ENCODE measurements at places on chromosomes 7 and 10.
A peak's percentile ranks its signal among the peaks of the same experiment; 100 is the strongest.

DNA sequence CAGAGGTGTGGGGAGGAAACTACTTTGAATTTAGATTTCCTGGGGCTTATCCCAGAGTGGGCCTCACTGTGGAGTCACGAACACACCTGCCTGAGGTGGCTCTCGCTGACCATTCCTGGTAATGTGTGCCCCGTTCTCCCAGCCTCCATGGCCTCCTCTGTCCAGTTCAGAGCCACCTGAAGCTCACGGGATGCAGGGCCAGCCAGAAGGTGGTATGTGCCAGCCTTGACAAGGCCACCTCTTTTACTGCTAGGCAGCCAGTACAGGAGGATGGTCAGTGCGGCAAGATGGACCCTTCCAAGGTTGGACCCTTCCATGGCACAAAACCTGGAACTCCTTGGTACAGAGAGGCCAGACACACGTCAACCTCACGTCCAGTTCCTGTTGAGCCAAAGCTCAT, 210.3 kb downstream of the DNAJB6 start:
- no peak for DNase-seq

DNA sequence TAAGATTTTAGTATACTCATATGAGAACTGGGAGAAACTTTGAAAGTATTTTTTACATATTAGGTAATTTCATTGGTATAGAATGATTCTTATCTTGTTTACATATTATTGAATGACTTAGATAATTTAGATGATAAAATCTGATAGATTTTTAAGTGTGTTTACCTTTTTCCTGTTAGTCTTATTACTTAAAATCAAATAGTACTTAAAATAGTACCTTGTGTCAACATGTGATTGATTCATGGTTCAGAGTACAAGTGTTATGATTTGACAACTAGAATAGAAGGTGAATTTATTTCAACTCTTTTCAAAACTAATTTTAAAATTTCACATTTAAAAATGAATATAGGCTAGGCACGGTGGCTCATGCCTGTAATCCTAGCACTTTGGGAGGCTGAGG, 4.1 kb downstream of the MKLN1 start:
- no peak for DNase-seq

DNA sequence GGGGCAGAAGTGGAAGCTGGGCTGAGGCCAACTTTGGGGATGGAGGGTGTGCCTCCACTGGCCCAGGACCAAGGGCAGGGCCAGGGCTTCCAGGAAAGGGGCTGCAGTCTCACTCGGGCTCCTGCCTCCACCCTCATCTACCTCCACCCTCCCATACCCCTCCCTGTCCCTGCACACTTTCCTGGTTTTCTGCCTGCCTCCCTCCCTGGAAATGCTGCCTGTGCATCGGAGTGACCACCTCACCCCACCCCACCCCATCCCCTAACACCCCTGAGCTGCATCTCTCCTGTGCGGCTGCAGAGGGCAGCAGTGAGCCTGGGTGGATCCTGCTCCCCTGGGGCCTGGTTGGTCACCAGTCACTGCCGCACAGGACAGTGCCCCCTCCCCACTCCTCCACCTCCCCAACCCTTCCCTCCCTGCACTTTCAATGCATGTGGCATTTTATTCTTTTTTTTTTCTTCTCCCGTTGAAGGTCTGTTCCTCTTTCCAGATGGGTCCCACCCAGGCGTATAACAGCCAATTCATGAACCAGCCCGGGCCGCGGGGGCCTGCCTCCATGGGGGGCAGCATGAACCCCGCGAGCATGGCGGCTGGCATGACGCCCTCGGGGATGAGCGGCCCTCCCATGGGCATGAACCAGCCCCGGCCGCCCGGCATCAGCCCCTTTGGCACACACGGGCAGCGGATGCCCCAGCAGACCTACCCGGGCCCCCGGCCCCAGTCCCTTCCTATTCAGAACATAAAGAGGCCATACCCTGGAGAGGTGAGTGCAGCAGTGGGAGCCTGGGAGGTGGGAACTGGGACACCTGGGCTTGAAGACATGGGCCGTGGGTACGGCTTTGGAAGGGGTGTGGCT, 54.1 kb upstream of the PPIF start:
- DNase-seq, result peak; percentile 65

GRCh38 chr7:152683297-152683696, 7.4 kb upstream of the XRCC2 start:
- DNase-seq, result no peak

DNA sequence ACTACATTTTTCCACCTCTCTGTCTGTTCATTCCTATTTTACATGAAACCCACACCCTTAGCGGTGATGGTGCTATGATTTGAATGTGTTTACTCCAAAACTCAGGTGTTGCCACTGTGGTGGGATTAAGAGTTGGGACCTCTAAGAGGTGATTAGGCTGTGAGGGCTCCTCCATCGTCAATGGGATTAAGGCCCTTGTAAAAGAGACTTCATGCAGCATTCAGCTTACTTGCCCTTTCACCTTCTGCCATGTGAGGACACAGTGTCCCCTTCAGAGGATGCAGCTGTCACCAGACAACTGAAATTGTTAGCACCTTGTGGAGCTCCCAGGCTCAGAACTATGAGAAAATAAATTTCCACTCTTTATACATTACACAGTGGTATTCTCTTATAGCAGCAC, 182.2 kb downstream of the NOC3L start:
- no peak for DNase-seq

- peak; percentile 37 for DNase-seq
These were observed 27.2 kb downstream of the EZH2 start for GRCh38 chr7:148856891-148857290.

DNA sequence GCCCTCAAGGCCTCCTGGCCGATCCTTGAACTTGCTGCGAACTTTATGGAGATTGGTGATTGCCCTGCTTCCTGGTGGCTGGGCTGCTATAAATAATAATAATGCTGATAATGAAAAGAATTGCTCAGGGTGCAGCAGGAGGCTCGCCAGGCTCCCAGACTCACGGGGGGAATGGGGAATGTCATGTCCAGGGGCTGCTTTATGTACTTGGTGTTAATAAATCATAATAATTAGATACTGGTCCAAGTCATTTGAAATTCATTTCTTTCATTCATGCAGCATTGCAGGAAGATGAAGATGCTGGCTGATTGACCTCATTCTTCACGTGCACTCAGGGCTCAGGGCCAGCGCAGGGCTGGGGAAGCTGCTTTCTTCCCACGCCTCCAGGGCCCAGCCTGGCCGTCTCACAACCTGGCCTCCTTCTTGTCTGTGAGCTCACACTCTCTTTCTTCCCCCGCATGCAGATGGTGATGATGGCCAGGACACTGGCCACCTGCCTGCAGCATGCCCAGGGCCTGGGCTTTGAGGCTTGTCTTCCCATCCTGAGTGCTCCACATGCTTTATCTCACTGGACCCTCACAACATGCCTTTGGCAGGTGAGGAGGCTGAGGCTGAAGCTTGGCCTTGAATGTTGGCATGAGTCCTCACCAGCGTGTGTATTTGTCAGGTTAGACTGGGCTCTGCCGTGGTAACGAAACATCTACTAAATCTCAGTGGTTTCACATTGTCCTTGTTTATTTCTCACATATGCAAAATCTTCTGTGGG, 138.4 kb upstream of the TNS3 start:
- peak; percentile 36 for DNase-seq

- peak; percentile 9 for DNase-seq
These were observed 177.6 kb upstream of the NAMPT start for GRCh38 chr7:106462365-106462859.

GRCh38 chr10:70561070-70561469, 41.5 kb downstream of the PRF1 start:
- no peak for DNase-seq

DNA sequence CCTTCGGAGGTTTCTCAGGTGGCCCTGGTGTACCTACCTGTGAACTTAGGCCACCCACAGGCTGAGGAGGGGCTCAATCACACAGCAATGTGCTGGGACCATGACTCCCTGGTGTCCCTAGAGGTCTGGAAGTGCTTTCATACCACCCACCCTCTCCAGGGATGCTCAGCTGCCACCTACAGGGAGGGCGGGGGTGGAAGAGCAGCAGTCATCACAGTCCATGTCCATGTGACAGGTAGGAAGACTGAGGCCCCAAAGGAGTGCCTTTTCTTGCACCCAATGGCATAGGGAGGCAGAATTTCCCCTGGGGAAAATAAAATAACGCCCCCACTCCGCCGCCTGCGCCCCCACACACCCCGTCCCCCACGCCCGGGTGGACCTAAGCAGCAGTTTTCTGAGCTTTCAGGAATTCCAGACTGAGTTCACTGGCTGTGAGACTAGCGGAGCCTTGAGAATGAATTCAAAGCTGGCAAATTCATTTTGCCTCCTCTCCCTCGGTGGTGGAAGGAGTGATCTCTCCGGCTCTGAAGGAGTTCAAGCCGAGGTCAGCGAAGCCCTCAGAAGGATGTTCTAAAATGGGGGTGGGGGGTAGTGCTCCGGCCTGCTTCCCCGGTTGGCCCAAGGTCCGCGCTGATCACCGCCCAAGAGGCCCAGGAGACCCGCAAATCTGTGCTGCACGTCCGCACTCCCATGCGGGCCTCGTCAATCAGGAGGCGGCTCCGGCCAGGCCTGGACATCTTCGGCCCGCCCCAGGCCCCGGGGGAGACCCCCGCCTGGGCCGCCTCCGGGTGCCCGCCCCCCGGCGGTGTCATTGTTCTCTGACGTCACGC, 2.1 kb upstream of the ZMIZ1 start:
- peak; percentile 83 for DNase-seq

- DNase-seq, result no peak
These were observed 90.1 kb upstream of the CYP26C1 start for GRCh38 chr10:92970301-92971070.

DNA sequence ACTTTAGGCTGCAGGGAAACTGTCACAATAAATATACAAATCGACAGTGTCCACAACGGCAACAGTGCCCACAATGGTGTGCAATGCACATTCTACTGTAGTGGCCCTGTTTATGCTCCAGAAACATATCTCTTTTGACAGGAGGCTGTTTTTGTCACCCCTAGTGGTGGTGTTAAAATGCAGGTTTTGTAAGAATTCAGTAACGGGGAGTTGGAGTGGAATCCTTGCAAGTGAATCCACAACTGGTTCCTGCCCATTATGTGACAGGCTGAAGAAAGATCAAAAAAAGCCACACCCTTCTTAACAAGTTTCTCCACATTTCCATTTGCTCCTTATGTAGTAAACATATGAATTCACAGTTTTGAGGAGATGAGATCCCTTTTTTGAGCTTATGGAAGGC, 58.5 kb downstream of the BEND7 start:
- DNase-seq, result no peak

GRCh38 chr10:63622097-63622496, 100.9 kb downstream of the REEP3 start:
- DNase-seq, result no peak

DNA sequence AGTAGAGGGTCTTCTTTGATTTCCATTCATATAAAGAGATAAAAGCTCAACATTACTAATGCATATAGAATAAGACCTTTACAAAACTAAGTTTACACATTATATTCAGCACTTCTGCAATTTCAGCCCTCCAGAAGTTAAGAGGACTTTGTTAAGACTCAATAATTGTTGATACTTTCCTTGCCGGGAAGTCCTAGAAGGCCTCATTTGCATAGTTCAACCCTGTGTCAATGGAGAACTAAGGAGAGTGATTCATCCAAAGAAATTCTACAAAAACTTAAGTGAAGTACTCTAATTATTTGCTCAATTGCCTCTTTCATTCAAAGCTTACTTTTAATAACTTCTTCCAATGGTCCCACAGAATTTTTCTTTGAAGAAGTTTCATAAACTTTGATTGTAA, 1060.3 kb upstream of the CELF2 start:
- no peak for DNase-seq

GRCh38 chr10:89548673-89549072, 13.3 kb upstream of the SLC16A12 start:
- no peak for DNase-seq

- DNase-seq, result no peak
These were observed 626.5 kb upstream of the AUTS2 start for GRCh38 chr7:68971634-68972340.

GRCh38 chr10:131652438-131653139, 248.2 kb upstream of the PPP2R2D start:
- no peak for DNase-seq

DNA sequence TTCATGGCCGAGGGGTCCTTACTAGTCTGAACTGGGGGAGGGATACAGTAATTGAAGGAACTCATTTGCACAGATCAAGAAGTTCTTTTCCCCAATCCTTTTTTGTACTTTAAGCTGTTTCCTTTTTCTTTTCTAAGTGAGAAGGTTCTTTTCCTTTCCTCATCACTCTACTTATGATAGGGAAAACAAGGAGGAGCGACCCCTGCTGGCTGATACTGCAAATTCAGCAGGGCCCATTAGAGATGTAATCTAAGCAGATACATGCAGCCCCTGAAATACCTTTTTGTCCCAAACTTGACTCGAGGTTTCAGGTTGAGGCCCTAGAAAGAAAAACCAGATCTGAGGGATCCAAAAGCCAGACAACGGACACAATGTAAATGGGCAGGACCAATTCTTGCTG, 305.5 kb downstream of the DNAJB9 start:
- DNase-seq, result no peak

- no peak for DNase-seq
These were observed 24.7 kb downstream of the MET start for GRCh38 chr7:116696707-116697106.

- no peak for DNase-seq
These were observed 25.5 kb downstream of the LRRC27 start for GRCh38 chr10:132357286-132358058.

DNA sequence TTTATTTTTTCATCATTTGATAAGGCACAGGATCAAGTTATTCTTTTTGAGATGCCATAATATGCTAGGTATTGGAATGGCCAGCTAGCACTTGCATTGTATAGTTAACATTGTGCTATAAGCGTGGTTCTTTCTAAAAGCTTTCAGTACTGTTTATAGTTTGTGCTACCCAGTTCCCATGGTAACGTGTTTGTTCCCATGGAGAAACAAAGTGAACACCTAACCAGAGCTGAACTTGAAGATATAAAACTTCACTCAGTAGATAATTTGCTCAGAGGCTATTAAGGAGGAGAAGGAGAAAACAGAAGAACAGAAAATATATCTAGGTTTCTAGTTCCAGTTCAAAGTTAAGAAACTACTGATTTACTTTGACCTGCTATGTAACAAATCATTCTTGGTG, 23.6 kb upstream of the ITGB8 start:
- peak; percentile 36 for DNase-seq

GRCh38 chr10:131762789-131763696, 137.8 kb upstream of the PPP2R2D start:
- DNase-seq, result no peak

DNA sequence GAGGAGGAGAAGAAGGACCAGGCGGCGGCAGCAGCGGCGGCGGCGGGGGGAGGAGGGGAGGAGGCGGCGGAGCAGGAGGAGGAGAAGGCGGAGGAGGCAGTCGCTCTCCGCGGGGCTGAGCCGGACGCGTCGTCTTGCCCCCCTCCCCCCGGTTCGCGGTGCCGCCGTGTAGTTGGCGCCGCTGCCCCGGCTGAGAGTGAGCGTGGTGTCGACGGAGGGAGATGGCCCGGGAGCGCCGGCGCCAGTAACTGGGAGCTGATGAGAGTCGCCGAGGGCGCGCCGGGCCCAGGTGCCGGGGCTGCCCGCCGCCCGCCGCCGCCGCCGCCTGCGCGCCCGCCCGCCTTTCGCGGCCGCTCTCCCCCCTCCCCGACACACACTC, 257 bp downstream of the WAC start:
- DNase-seq, result peak; percentile 22

DNA sequence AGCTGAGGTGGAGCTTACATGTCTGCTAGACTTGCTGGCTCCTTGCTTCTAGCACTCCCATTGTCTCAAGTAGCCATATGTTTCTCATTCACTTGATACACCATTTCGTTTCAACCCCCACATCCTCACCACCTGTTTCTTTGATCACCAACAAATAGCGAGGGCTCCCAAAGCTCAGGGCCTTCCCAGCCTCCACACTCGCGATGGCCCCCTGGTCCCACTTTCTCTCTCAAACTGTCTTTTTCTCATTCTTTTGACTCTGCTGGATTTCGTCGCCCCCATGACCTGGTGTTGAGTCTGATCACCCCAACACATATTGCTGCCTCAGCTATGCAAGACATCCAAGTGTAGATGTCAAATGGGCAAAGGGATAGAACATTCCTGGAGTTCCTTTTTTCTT, 26.0 kb upstream of the SMNDC1 start:
- no peak for DNase-seq

Data from GM13977 (cell line).